Lung (tissue), 17 donors: ENCODE measurements at places on chromosomes 7 and 10. TPM values are rescaled to one million over a fixed set of nuclear protein-coding genes. Genes with fewer than 3 reads are reported as not detected.

- DNase-seq: no peak
- H3K4me3 ChIP-seq: no peak overlapping the region
- H3K27me3 ChIP-seq: no peaks in the 10 kb centered on the region
- H3K27ac ChIP-seq: no peak overlapping the region
- H3K4me1 ChIP-seq: no peaks in the 10 kb centered on the region
Measured at GRCh38 chr7:152145853-152146466, 120.5 kb downstream of the GALNT11 start.

DNA sequence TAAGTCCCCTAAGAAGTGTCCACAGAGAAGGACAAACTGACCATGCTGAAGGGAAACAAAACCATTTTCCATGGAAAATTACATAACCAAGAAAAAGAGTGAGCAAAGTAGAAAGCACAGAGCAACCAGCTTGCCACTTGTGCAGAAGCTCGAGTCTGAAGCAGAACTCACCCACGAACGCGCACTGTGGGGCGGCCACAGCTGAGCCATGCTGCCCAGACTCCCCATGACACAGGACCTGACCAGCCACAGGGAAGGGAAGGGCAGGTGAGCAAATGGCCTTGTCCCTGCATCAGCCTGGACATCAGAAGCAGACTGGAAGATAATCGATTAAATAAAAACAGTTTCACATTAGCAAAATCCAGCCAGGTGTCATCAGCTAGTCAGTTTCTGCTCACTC is 95.7 kb downstream of the TCERG1L start:
- H3K27me3 ChIP-seq: no peaks in the 10 kb centered on the region
- no peaks in the 10 kb centered on the region for H3K36me3 ChIP-seq
- no peak overlapping the region for H3K4me3 ChIP-seq

- no peaks in the 10 kb centered on the region for H3K4me1 ChIP-seq
- no peak overlapping the region for H3K27ac ChIP-seq
- no peaks in the 10 kb centered on the region for H3K27me3 ChIP-seq
- peak; percentile 13 for DNase-seq
Measured at GRCh38 chr7:13181216-13181615, 493.8 kb downstream of the ARL4A start.

- no peaks in the 10 kb centered on the region for H3K27me3 ChIP-seq
- H3K36me3 ChIP-seq: no peaks in the 10 kb centered on the region
- peak overlapping the region; percentile 97 for H3K27ac ChIP-seq
Measured at GRCh38 chr10:17643339-17643754, 604 bp upstream of the STAM start.

DNA sequence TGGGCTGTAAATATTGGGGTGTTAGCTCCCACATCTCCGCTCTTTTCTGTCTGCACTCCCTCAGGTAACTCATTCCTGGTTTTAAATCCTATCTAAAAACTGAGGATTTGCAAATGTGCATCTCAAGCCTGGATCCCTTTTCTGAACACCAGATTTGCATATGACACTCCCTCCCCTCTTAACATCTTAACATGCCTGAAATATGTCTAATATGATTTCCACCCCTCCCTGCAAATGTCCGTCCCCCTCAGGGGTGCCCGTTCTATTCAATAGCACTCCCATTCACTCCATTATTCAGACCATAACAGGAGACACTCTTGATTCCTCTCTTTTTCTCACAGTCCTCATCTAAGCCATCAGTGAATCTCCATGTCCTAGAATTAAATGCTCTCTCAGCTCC is 8.3 kb upstream of the CALD1 start:
- no peaks in the 10 kb centered on the region for H3K27me3 ChIP-seq
- no peak overlapping the region for H3K27ac ChIP-seq
- H3K4me1 ChIP-seq: no peaks in the 10 kb centered on the region
- no peak for DNase-seq

DNA sequence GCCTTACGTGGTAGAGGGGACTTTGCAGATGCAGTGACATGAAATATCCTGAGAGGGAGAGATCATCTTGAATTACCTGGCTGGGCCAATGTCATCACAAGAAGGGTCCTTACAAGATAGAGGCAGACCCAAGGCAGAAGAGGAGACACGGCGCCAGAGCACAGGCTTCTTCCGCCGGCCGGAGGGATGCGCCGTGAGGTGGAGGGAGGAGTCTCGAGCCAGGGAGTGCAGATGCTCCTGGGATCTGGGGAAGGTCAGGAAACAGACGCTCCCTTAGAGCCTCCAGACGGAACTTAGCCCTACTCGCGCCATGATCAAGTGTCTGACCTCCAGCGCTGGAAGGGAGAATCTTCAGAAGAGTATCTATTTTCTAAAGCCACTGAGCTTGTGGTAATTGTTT is 304.8 kb downstream of the GLRX3 start:
- no peaks in the 10 kb centered on the region for H3K36me3 ChIP-seq
- H3K27ac ChIP-seq: no peak overlapping the region
- peaks cover 2% of the 10 kb centered on the region for H3K27me3 ChIP-seq
- DNase-seq: no peak
- no peaks in the 10 kb centered on the region for H3K4me1 ChIP-seq
- H3K4me3 ChIP-seq: no peak overlapping the region

- peak; percentile 73 for DNase-seq
- H3K4me3 ChIP-seq: no peak overlapping the region
- H3K4me1 ChIP-seq: peaks cover 37% of the 10 kb centered on the region
- H3K27me3 ChIP-seq: no peaks in the 10 kb centered on the region
- H3K27ac ChIP-seq: peak overlapping the region; percentile 88
Measured at GRCh38 chr10:124728071-124728829, 15.9 kb downstream of the FAM53B start.

DNA sequence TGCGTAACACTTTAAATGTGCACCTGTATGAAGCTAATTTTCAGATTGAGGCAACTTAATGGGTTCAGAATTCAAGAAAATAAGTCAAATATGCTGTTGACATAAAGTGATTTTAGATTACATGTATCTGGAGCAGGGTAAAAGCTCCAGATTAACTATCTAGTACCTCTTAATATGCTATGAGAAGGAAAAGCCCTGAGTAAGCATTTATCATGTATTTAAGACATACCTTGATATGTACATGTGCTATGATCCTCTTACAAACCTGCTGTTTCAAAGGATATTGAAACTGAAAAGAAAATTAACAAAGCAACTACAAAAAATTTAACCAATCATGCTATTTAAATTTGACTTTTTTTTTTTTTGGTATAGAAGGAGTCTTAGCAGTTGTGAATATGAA is 4.5 kb downstream of the SPAG6 start:
- no peak overlapping the region for H3K27ac ChIP-seq
- no peak for DNase-seq
- no peaks in the 10 kb centered on the region for H3K36me3 ChIP-seq

DNA sequence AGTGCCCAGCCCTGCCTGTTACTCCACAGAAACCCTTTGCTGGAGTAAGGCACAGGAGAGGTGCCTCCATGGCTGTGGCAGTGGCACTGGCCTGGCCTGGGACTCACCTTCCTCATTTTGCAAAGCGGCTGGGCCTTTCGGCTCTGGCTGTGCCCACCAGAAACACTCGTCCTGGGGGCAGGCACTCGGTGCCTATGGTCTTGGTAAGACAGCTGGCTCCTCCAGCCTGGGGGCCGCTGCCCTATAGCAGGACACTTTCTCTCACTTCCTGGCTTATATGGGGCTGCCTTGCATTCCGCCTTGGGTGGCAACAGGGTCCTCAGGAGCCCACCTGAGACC is 13.2 kb downstream of the ZMIZ1 start:
- H3K4me3 ChIP-seq: no peak overlapping the region
- peak overlapping the region; percentile 64 for H3K27ac ChIP-seq
- DNase-seq: no peak
- peaks cover 76% of the 10 kb centered on the region for H3K4me1 ChIP-seq
- peaks cover 2% of the 10 kb centered on the region for H3K36me3 ChIP-seq
- H3K27me3 ChIP-seq: no peaks in the 10 kb centered on the region

DNA sequence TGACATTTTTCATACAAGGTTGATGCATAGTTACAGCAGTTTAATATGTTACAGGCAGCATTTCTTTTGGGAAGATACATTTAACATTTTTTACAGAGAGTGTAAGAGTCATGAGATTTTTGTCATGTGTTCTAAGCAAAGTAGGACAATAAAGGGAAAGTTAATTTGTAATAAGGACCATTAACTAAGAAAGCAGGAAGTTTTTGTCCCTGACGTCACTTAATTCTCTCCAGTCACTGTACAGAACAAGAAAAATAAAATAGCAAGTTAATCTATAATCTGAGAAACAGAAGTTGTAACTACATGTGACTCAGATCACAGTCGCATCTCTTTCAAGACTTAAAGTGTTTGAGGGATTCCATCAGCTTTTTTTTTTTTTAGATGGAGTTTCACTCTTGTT is 49.5 kb upstream of the CAPZA2 start:
- H3K27me3 ChIP-seq: no peaks in the 10 kb centered on the region
- H3K36me3 ChIP-seq: no peaks in the 10 kb centered on the region
- no peak for DNase-seq
- H3K4me1 ChIP-seq: peaks cover 3% of the 10 kb centered on the region

- no peaks in the 10 kb centered on the region for H3K4me1 ChIP-seq
- no peak for DNase-seq
- no peak overlapping the region for H3K27ac ChIP-seq
- H3K27me3 ChIP-seq: peaks cover 3% of the 10 kb centered on the region
- H3K36me3 ChIP-seq: no peaks in the 10 kb centered on the region
Measured at GRCh38 chr7:20513897-20514296, 101.6 kb upstream of the ABCB5 start.

- H3K36me3 ChIP-seq: no peaks in the 10 kb centered on the region
- H3K4me3 ChIP-seq: no peak overlapping the region
- DNase-seq: no peak
- no peak overlapping the region for H3K27ac ChIP-seq
Measured at GRCh38 chr10:1662438-1663025, 74.8 kb downstream of the ADARB2 start.

The TBXAS1 gene
- total RNA-seq: 86.3 TPM

The FAM20C gene
- 86.9 TPM for total RNA-seq

The ANKRD30A gene
- not detected for total RNA-seq

The AMPH gene
- total RNA-seq: 5.1 TPM

The RELN gene
- 7.7 TPM for total RNA-seq

The TMEM273 gene
- 12.0 TPM for total RNA-seq

The HKDC1 gene
- 11.1 TPM for total RNA-seq

The INTS1 gene
- total RNA-seq: 121 TPM

The PSTK gene
- total RNA-seq: 5.0 TPM

The FKBP6 gene
- total RNA-seq: not detected

The WNT8B gene
- not detected for total RNA-seq

The FAM25A gene
- not detected for total RNA-seq
